Colonic mucosa (tissue), 4 donors: ENCODE measurements at places on chromosomes 5 and 9. TPM values are rescaled to one million over a fixed set of nuclear protein-coding genes. Genes with fewer than 3 reads are reported as not detected.

PDCD1LG2 gene
- 1.0 TPM for total RNA-seq

- H3K27me3 ChIP-seq: no peaks in the 10 kb centered on the region
- no peak overlapping the region for H3K27ac ChIP-seq
- no peaks in the 10 kb centered on the region for H3K36me3 ChIP-seq
- no peaks in the 10 kb centered on the region for H3K4me1 ChIP-seq
- no peak for DNase-seq
Observed at GRCh38 chr9:69376651-69377050, 51.6 kb downstream of the ENTREP1 start.

GRCh38 chr5:107294669-107295068 lies 376.1 kb downstream of the EFNA5 start:
- no peaks in the 10 kb centered on the region for H3K27me3 ChIP-seq
- no peaks in the 10 kb centered on the region for H3K36me3 ChIP-seq
- no peak overlapping the region for H3K27ac ChIP-seq
- no peaks in the 10 kb centered on the region for H3K4me1 ChIP-seq
- DNase-seq: no peak
- H3K4me3 ChIP-seq: no peak overlapping the region

DNA sequence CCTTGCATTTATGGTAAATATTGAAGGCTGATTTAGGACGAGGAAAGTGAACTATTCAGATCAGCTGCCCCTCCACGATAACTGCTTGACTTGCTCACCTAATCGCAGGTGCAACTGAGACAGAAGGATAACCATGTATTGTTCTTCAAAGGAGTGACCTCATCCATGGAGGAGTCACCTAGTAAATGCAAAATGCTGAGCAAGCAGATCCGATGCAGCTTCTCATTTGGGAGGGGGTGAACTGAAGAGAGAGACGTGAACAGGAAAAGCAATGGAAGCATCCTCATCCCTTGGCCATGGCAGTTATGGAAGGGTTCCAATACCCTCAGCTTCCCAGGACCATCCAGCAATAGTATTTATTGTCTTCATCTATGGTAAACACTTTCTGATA lies 47.5 kb downstream of the RASGRF2 start:
- H3K4me3 ChIP-seq: no peak overlapping the region
- no peaks in the 10 kb centered on the region for H3K27me3 ChIP-seq
- DNase-seq: no peak
- no peaks in the 10 kb centered on the region for H3K4me1 ChIP-seq
- no peaks in the 10 kb centered on the region for H3K36me3 ChIP-seq

GRCh38 chr5:139776861-139777260 lies 18.7 kb upstream of the PSD2 start:
- DNase-seq: no peak
- H3K27me3 ChIP-seq: no peaks in the 10 kb centered on the region
- no peaks in the 10 kb centered on the region for H3K36me3 ChIP-seq
- no peak overlapping the region for H3K27ac ChIP-seq
- no peak overlapping the region for H3K4me3 ChIP-seq

DNA sequence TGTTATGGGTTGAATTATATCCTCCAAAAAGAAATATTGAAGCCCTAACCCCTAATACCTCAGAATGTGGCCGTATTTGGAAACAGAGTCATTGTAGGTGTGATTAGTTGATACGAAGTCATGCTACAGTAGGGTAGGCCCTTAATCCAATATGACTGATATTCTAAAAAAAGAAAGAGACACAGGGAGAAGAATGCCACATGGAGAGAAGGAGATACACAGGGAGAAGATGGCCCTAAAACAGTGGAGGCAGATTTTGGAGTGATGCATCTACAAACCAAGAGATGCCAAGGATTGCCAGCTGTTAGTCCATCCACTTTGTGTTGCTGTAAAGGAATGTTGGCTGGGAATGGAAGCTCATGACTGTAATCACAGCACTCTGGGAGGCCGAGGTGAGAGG lies 21.3 kb downstream of the ARRDC3 start:
- no peak overlapping the region for H3K27ac ChIP-seq
- H3K4me1 ChIP-seq: no peaks in the 10 kb centered on the region
- no peak overlapping the region for H3K4me3 ChIP-seq
- no peaks in the 10 kb centered on the region for H3K36me3 ChIP-seq
- H3K27me3 ChIP-seq: no peaks in the 10 kb centered on the region
- DNase-seq: no peak

GRCh38 chr9:6645355-6646292 lies at the start of gene GLDC:
TSS of gene GLDC (minus strand) at chr9:6645729. CDS start at chr9:6645499, 230 bp downstream.
- H3K36me3 ChIP-seq: no peaks in the 10 kb centered on the region
- H3K4me1 ChIP-seq: peaks cover 3% of the 10 kb centered on the region
- peak; percentile 57 for DNase-seq
- H3K27ac ChIP-seq: no peak within 1 kb of the TSS
- H3K27me3 ChIP-seq: peaks cover 26% of the 10 kb centered on the region

GRCh38 chr9:81588148-81588871 lies 101.0 kb downstream of the TLE1 start:
- peaks cover 4% of the 10 kb centered on the region for H3K4me1 ChIP-seq
- no peak overlapping the region for H3K4me3 ChIP-seq
- peak; percentile 63 for DNase-seq
- no peaks in the 10 kb centered on the region for H3K27me3 ChIP-seq
- H3K36me3 ChIP-seq: peaks cover 4% of the 10 kb centered on the region
- H3K27ac ChIP-seq: peak overlapping the region; percentile 80

PSAT1 gene
- 28.5 TPM for total RNA-seq

DNA sequence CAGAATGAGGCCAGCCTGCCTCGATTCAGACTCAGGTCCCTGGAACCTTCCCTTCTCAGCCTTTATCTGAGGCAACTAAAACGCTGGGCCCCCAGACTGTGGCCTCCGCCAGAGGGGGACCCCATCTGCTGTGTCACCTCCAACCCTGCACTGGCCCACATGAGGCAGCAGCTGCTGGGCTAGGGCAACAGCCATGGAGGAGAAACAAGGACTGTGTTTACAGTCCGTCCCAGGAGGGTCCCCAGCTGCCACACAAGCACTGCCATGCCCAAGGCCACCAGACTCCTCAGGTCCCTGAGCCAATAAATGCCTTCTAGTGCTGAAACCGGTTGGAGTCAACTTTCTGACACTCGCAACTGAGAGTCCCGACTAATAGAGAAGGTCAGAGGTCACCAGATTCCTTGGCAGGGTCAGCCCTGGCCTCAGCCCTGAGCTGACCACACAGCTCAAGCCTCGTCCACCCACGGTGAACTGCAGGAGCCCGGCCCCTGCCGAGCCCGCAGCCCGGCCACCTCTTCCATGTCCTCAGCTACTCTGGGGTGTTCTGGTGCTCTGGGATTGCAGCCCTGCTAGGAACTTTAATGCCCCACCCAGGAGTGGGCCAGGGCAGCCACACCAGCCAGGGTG lies 77.0 kb downstream of the ZNF354C start:
- no peaks in the 10 kb centered on the region for H3K36me3 ChIP-seq
- H3K4me3 ChIP-seq: no peak overlapping the region
- H3K27me3 ChIP-seq: no peaks in the 10 kb centered on the region
- H3K4me1 ChIP-seq: no peaks in the 10 kb centered on the region
- DNase-seq: no peak

DNA sequence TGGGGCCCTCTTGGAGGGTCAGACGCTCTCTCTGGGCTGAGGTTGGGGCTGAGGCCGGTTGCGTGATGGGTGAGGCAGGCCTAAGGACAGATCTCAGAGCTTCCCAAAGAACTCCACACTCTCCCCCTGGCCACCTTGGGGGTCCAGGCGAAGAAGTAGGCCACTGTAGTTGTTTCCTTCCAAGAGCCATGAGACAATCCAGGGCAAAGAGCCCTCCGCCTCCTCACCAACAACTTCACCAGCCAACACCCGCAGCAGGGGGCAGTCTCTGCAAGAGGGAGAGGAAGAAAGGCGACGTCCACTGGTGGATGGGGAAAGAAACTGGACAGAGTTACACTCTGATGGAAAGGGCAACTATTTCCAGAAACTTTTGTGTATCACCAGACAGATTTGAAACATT lies 10.7 kb downstream of the SLC35A4 start:
- no peaks in the 10 kb centered on the region for H3K36me3 ChIP-seq
- peak; percentile 73 for DNase-seq
- no peaks in the 10 kb centered on the region for H3K4me1 ChIP-seq
- H3K27ac ChIP-seq: no peak overlapping the region
- H3K27me3 ChIP-seq: no peaks in the 10 kb centered on the region
- H3K4me3 ChIP-seq: no peak overlapping the region

CYLC2 gene
- total RNA-seq: not detected

DNA sequence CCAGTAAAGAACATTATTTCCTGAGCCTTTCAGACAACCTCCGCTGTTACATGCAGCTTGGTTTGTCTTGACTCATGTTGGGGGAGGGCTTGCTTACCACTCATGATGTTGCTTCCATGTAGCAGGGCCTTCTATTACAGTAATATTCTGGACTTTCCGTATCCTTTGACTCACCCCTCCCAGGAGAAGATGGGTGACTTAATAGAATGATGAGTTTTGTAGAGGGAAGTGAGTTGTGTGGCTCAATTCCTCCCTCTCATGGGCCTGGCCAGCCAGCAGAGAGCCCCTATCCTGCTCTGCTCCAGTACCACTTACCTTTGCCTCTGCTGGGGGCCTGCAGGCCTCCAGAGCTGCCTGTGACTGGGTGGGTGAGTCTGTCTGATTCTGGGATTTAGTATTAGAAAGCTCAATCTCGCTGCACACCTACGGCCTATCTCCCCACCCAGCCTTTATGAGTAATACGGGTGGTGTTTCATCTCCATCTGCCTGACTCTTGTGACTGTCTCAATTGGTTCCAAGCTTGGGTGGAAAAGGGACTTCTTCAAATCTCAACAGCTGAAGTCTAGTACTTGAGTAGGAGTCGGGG lies 52.6 kb upstream of the KLF9 start:
- H3K4me3 ChIP-seq: no peak overlapping the region
- DNase-seq: no peak
- no peaks in the 10 kb centered on the region for H3K36me3 ChIP-seq

GRCh38 chr9:35697486-35697885 lies 7.8 kb upstream of the TPM2 start:
- H3K36me3 ChIP-seq: peaks cover 35% of the 10 kb centered on the region
- H3K4me3 ChIP-seq: no peak overlapping the region
- no peak overlapping the region for H3K27ac ChIP-seq
- no peaks in the 10 kb centered on the region for H3K4me1 ChIP-seq

IRX4 gene
- total RNA-seq: not detected

TMC1 gene
- 0.29 TPM for total RNA-seq

SLC36A2 gene
- total RNA-seq: not detected

RACK1 gene
- total RNA-seq: 1,403 TPM

STPG3 gene
- not detected for total RNA-seq

- no peaks in the 10 kb centered on the region for H3K27me3 ChIP-seq
- H3K36me3 ChIP-seq: no peaks in the 10 kb centered on the region
- H3K4me1 ChIP-seq: peaks cover 18% of the 10 kb centered on the region
- no peak for DNase-seq
- peak overlapping the region; percentile 99 for H3K27ac ChIP-seq
- peak overlapping the region; percentile 95 for H3K4me3 ChIP-seq
Observed at GRCh38 chr9:107284636-107285035, 1.6 kb downstream of the RAD23B start.

DNA sequence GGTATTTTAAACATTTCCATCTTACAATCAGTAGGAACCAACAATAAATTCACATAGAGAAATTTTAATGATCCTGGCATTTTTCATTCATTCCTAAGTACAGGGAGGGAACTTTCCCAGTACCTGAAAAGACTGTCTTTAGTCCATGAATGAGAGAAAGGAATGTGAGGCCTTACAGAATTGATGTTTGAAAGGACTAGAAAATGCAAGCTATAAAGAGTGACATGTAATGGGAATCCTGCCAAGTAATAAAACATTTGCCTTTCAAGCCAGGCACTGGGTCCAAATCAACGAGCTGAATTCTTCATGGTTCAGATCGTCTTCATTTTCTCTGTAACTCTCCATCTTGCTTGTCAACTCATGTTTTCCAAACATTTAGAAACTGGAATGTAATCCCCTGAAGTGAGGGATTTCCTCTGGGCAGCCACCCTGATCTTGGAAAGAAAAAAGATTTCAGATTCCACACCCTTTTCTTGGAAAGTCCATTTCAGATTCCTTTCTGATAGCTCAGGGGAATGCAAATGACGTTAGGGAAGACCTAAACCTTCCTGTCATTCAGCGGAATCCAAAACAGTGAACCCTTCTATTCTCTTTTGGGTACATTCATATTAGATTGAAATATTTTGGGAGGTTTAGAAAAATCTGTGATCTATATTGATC lies 315.8 kb downstream of the SH3GL2 start:
- no peaks in the 10 kb centered on the region for H3K27me3 ChIP-seq
- no peaks in the 10 kb centered on the region for H3K4me1 ChIP-seq
- no peaks in the 10 kb centered on the region for H3K36me3 ChIP-seq
- no peak for DNase-seq
- H3K4me3 ChIP-seq: no peak overlapping the region

ADAMTSL1 gene
- total RNA-seq: 14.7 TPM

- no peak overlapping the region for H3K4me3 ChIP-seq
- no peak overlapping the region for H3K27ac ChIP-seq
- H3K36me3 ChIP-seq: no peaks in the 10 kb centered on the region
- no peaks in the 10 kb centered on the region for H3K27me3 ChIP-seq
- H3K4me1 ChIP-seq: no peaks in the 10 kb centered on the region
Observed at GRCh38 chr5:80780761-80781285, 126.0 kb upstream of the DHFR start.

PCDHA5 gene
- total RNA-seq: 0.05 TPM

SLC24A2 gene
- 0.05 TPM for total RNA-seq

DNA sequence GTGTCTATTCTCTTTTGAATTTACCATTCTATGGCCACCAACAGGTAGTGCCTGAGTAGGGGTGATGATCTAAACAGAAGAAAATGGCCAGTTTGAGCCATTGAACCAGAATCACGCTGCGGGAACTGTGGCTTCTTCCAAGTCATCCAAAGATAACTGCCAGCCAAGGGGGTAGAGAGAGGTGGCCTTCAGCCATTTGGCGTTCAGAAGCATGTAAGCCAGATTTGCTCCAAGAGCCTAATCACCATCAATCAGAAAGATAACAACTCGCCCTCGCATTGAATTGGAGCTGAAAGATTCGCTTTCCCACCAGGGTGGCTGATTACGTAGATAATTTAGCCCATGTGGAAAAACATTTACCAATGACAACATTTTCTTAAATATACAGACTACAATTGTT lies 1302.7 kb upstream of the DMAC1 start:
- no peaks in the 10 kb centered on the region for H3K27me3 ChIP-seq
- H3K27ac ChIP-seq: no peak overlapping the region
- no peak overlapping the region for H3K4me3 ChIP-seq
- no peaks in the 10 kb centered on the region for H3K4me1 ChIP-seq

DNA sequence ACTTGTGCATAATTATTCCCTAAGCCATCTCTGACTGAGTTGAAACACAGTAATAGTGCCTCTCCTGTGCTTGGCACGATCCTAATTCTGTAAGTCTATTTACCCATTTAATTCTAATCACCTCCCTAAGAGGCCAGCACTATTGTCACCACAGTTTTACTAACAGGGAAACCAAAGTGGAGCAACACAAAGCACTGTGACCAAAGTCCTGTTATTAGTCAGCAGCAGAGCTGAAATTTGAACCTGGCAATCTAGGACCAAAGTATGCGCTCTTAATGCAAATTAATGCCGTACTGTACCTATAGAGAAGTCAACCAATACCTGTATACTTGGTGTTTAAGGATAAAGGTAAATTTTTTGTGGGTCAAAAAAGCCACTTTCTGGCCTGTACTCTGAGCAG lies 77.1 kb upstream of the CNTLN start:
- no peak for DNase-seq
- H3K27me3 ChIP-seq: no peaks in the 10 kb centered on the region
- H3K4me3 ChIP-seq: no peak overlapping the region
- H3K36me3 ChIP-seq: no peaks in the 10 kb centered on the region
- H3K4me1 ChIP-seq: no peaks in the 10 kb centered on the region
- H3K27ac ChIP-seq: no peak overlapping the region
